Suppressor macrophage treated with lipopolysaccharide for 1 hour (primary cell): ENCODE measurements at places on chromosomes 1 and 21.

- DNase-seq: peak; percentile 42
Observed at GRCh38 chr1:148158341-148159003, 6.4 kb upstream of the NBPF11 start.

GRCh38 chr1:72649211-72649888 is 367.0 kb upstream of the NEGR1 start:
- DNase-seq: no peak

DNA sequence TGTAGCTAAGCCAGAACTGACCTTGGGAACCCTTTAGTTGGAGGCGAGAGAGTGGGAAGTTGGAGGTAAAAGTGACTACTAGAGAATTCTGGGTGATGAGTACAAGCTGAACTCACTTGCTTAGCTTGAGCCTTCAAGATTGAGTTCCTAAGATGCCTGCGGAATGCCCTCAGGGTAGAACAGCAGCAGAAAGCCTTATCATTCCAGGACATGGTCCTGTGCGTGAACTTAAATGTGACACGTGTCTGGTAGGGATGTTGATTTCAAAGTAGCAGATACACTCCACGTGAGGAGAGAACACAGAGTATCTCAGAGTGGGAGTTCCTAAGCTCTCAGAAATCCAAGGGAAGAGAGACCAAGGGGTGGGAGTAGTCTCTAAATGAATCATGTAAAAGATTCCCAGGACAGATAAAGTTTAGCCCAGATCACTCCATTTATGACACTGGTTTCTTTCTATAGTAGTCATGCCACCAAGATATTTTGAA is 60.1 kb downstream of the KCNK1 start:
- DNase-seq: no peak

DNA sequence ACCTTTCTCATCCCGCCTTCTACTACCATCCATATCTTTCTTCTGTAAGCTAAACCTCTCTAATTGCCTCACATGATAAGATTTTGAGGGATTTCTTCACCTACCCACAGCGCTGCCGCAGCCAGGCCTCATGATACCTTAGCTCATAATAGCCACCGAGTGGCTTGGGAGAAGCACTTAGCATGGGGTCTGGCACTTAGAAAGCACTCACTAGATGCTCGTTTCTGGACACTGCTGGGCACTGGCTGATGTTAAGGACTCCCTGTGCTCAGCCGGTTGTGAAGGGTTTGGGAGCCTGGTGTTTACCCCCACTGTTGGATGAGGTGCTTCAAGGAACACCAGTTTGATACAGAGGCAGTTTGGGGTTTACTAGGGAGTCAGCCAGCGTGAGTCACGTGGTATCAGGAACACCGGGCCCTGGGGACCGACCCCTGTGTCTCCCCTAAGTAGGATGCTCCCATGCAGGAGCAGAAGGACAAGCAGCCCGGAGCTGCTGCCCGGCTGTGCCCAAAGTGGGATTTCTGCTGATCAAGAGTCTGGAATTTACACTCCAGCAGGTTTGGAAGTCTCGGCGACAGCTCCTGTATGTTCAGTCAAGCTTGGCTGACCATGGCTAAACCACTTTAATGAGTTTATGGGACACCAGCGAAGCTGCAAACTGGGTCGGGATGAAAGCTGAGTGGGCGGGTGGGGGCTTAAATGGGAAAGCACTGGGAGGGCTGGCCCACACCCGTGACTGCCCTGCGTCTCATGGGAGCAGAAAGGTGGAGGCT is 63.3 kb downstream of the GALNT2 start:
- DNase-seq: no peak

- DNase-seq: no peak
Observed at GRCh38 chr1:10519016-10519417, 44.3 kb downstream of the PEX14 start.

DNA sequence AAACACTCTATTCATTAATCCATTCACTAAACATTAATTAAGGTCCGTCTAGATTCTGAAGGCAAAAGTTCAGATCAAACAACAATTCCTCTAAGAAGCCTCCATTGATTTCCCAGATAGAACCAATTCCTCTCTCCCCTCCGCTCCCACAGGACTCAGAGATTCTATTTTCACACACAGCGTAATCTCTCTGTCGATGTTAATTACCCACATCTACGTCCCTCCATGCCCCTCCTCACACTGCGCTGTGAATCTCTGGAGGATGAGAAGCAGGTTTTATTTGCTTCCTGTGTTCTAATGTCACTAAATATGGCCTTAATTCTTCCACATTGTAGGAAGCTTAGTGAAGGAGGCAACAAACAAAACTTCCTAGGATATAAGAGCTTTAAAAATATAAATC is 306.7 kb downstream of the DSCAM start:
- DNase-seq: no peak

GRCh38 chr1:234107416-234108021 is 203.0 kb downstream of the SLC35F3 start:
- DNase-seq: no peak

DNA sequence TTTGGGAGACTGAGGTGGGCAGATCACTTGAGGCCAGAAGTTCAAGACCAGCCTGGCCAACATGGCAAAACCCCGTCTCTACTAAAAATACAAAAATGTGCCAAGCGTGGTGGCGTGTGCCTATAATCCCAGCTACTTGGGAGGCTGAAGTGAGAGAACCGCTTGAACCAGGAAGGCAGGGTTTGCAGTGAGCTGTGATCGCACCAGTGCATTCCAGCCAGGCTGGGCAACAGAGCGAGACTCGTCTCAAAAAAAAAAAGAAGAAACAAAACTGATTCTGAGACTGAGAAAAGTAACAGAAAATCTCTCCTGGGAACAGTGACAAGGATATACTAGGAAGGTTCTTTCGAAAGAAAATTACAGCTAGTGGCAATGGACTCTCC is 20.9 kb downstream of the USP48 start:
- DNase-seq: no peak

GRCh38 chr1:90476411-90476810 is 240.7 kb downstream of the BARHL2 start:
- no peak for DNase-seq

GRCh38 chr1:212669600-212669999 is 30.0 kb downstream of the BATF3 start:
- no peak for DNase-seq

GRCh38 chr1:9399510-9400424 is 107.1 kb downstream of the SPSB1 start:
- DNase-seq: peak; percentile 30

DNA sequence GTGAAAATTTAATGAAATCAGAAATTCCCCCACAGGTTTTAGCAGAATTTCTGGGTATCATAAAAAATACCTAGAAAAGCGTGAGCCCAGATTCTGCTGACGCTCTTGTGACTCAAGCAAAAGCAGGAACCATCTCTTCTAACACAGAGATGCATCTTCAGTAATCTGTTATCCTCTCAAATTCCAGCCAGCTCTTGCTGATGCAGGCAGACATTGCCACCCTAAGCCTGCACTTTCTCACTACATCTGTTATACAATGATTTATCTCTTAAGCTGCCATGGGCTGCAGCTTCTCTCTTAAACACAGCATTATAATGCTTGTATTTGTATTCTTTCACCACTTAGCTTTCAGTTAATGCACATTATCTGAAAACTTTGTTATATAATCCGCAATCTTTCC is 113.0 kb upstream of the RGS1 start:
- no peak for DNase-seq

GRCh38 chr1:2926447-2927055 is 94.7 kb upstream of the ACTRT2 start:
- no peak for DNase-seq

- DNase-seq: no peak
Observed at GRCh38 chr1:208047476-208047934, 136.6 kb upstream of the CD34 start.

DNA sequence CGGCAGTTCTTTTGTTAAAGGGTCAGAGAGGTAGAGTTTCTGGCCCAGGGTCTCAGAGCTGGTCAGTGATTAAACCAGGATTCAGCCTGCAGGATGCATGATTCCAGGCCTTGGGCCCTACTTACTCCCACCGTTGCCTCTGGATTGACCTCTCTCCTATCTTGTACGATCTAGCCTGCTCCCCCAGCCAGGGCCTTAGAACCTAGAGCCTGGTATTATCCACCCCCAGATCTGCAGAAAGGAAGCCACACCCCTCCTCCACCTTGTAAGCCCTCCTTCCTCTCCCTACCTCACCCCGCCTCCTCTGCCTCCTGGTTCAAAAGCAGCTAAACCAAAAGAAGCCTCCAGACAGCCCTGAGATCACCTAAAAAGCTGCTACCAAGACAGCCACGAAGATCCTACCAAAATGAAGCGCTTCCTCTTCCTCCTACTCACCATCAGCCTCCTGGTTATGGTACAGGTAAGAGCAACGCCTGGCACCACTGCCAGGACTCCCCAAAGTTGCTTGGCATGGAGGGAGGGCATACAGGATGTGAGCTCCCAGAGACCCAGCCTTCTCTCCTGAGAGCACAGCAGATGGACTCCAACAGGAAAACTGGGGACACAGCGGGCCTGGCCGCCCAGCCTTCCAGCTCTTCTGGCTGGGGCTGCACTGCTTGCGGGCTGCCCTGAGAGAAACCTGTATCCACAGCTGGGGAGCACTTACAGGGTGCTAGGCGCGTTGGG is at the start of gene CD52:
Gene CD52, plus strand, starts transcription at position 347 of the 726 bp plus-strand sequence. Its CDS starts 60 bp downstream, at position 407.
- DNase-seq: no peak

DNA sequence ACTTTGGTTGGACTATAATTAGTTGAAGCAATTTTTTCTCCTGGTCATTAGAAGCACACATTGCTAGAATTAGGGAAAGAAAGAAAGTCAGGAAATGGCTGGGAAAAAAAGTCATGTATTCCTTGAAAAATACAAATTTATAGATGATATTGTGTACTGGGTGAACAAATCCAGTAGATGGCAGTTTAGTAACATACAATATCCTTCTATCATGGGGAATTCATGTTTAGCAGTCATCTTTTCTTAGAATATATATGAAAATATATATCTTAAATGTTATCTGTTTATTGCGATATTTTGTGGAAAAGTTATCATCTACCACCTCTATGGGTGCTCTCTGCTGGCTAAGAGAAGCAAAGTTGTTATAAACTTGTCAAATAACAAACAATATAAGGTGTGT is 13.1 kb upstream of the ZRANB2 start:
- peak; percentile 29 for DNase-seq
